ENCODE measurements at places on chromosomes 5 and 9.

- no peak for DNase-seq
Observed at GRCh38 chr5:137142764-137143605, 356.1 kb downstream of the SPOCK1 start.

GRCh38 chr9:82105729-82106128 is 117.2 kb downstream of the SPATA31D1 start:
- no peak for DNase-seq

GRCh38 chr5:113172231-113172826 is 195.7 kb downstream of the DCP2 start:
- no peak for DNase-seq

GRCh38 chr9:28668158-28668557 is 1094.9 kb upstream of the C9orf72 start:
- DNase-seq: no peak

GRCh38 chr5:174532455-174533453 is 191.6 kb upstream of the MSX2 start:
- peak; percentile 96 for DNase-seq

DNA sequence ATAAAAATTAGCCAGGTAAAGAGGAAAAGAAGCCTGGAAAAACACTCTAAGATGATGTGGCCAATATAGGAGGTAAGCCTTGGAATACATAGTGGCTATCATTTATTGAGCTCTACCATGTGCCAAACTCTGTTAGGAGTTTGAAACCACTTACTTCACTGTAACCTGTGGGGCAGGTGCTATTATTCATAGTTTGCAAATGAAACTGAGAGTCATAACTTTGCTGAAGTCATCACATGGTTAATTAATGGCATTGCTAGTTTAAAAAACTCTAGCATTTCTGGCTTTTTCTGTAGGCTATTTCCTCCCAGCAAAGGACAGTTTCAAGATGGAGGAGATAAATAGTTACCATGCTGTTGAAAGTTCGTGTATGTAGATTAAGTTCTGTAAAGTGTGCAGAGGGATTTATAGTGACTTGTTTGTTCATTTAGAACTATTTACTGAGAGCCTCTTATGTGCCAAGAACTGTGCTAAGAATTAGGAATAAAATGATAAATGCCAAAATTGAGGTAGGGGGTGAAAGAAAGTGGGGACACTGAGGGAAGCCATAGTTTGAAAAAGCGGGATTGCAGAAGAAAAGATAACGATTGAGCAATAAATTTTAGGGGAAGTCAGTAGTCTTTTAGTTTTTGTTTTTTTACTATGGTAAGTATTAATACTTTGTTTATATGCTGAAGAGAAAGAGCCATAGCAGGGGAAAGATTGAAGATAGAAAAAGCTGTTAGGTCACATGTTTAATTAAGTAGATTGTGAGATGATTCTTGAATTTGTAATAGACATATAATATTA is 57.2 kb downstream of the WDR70 start:
- DNase-seq: no peak

- DNase-seq: peak; percentile 15
Observed at GRCh38 chr5:163565931-163566608, 60.7 kb downstream of the MAT2B start.

DNA sequence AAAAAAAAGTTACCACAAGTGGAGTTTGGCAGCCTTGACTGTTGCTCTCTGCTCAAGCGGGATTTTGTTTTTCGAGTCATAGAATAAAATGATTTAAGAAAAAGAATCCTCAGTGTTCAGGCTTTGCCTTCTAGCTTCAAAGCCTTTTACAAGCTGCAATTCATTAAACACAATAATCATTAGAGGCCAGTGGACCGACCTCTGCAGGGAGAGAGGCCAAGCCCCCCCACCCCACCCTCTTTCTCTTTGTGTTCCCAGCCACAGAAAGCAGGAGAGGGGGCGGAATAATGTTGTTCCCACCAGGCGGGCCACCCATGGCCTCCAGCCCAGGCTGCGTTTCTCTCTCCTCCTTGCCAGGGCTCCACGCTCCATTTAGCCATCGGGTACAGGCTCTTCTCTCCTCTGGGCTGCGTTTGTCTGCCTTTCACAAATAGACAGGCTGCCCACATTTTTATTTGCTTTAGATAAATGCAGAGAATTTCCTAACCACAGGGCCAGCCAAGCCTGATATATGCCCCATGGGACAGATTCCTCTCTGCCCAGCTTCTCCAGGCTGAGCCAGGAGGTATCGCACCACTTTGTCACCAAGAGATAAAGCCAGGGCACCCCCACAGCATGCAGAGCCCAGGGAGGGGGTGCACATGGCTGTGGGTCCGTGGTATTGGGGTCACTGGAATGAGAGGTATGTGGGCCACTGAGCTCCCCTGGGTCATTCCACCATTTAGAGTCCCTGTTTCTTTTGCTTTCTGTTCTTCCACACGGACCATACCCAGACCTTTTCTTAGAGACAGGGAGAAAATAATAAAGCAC is 318.8 kb downstream of the PIK3R1 start:
- DNase-seq: peak; percentile 59

DNA sequence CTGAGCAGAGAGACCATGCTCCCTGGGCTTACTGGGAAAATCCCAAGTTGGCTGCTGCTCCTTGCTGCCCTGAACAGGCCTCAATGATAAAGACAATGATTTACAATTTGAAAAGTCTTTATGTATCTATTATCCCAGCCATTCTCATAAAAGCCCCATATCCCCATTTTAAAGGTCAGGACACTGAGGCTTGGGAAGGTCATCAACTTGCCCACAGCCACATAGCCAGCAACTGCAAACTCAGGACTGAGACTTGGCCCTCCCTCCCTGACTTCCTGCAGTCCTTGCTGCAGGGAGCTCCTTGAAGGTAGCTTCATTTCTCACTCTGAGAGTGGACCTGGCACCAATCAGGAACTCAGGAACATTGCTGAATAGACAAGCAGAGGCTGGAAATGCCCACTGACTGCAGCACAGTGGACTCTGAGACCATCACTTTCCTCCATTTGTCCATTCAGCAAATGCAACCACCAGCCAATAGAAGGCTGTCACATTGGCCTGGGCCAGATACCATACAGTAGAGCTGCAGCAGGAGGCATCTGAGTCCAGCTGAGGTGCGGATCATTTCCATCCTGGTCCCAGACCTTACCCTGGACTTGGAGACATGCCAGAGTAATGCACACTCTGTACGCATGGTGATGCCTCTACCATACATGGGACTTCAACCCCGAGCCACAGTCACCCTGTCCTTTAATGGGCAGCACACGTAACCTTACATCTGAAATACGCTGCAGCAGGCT is 18.3 kb downstream of the TNIP1 start:
- DNase-seq: no peak

DNA sequence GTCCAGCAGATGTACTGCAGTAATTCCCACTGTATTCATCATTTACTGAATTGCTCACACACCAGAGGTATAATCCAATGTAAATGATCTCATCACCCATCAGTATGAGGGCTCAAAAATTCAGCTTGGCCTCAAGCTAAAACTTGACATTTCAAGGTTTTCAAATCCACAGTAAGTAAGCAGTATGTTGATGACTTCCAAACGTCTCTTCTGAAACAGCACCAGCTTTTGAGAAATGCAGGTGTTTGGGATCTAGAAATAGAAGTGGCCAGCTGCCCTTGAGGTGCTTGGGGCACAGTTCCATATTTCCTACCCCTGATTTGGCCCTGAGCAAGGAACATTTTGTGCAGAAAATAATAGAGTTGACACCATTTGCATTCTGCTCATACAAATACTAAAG is 388.0 kb upstream of the TUSC1 start:
- DNase-seq: no peak

GRCh38 chr9:104765138-104765537 is 1.2 kb downstream of the NIPSNAP3B start:
- no peak for DNase-seq

DNA sequence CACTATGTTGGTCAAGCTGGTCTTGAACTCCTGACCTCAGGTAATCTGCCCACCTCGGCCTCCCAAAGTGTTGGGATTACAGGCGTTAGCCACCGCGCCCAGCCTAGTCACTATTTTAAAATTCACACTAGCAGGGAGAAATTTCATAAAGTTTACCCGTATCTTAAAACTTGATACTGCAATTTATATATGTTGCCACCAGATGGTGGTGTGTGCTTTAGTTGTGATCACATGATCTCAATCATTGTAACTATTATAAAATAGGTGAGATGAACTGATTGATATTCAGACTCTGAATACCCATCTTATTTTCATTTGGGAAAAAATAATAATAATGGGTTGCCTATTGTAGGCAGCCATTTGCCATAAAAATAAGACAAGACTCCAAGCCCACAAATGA is 1330.4 kb upstream of the WWC1 start:
- DNase-seq: peak; percentile 8

DNA sequence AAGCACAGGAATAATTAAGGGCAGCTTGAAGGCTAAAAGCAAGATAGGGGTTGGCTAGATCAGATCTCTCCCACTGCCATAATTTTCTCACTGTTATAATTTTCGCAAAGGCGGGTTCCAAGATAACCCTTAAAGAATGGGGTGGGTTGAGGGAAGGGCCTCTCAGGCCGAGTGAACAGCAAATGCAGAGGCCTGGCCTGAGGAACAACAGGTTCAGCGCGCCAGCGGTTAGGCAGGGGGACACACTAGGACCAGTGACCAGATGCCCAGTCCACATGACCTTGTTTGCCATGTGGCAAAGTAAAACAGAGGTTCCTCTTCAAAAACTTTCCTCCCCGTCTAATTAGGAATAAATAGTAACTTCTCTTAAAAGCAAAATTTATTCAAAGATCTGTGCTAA is 1.2 kb upstream of the PHAX start:
- DNase-seq: no peak

- no peak for DNase-seq
Observed at GRCh38 chr5:132407970-132408369, 38.5 kb downstream of the SLC22A5 start.

DNA sequence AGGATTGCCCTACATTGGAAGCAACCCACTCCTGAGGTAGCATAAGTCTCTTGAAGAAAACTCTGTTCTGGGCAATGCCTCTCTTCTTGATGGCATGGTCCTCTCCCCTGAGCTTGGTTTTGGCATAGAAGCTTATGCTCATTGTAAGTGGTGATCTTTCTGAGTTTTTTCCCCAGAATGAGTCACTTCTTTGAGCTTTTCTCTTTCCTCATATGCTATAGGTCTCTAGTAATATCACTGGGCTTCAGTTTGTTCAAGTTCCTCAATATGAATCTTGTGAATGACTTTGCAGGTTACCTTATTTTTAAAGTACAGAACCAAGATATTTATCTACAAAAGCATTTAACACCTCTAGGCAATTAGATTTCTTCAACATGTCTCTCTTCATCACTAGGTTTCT is 76.5 kb upstream of the ATG10 start:
- peak; percentile 87 for DNase-seq

DNA sequence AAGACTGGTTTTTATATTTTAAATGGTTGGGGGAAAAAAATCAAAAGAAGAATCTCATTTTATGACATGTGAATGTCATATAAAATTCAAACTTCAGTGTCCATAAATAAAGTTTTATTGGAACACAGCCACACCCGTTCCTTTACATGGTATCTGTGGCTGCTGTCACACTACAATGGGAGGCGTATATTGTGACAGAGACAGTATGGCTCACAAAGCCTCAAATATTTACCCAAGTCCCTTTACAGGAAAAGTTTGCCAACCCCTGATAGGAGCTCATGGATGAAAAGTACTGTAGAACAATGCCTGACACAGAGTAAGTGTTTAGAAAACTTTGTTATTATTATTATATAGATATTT is 5.2 kb upstream of the DUSP1 start:
- no peak for DNase-seq

GRCh38 chr5:39102684-39103155 is 28.5 kb upstream of the RICTOR start:
- no peak for DNase-seq

- peak; percentile 52 for DNase-seq
Observed at GRCh38 chr9:128026773-128027541, 40.2 kb downstream of the NAIF1 start.

GRCh38 chr5:102722931-102723330 is 32.2 kb upstream of the PAM start:
- DNase-seq: no peak

DNA sequence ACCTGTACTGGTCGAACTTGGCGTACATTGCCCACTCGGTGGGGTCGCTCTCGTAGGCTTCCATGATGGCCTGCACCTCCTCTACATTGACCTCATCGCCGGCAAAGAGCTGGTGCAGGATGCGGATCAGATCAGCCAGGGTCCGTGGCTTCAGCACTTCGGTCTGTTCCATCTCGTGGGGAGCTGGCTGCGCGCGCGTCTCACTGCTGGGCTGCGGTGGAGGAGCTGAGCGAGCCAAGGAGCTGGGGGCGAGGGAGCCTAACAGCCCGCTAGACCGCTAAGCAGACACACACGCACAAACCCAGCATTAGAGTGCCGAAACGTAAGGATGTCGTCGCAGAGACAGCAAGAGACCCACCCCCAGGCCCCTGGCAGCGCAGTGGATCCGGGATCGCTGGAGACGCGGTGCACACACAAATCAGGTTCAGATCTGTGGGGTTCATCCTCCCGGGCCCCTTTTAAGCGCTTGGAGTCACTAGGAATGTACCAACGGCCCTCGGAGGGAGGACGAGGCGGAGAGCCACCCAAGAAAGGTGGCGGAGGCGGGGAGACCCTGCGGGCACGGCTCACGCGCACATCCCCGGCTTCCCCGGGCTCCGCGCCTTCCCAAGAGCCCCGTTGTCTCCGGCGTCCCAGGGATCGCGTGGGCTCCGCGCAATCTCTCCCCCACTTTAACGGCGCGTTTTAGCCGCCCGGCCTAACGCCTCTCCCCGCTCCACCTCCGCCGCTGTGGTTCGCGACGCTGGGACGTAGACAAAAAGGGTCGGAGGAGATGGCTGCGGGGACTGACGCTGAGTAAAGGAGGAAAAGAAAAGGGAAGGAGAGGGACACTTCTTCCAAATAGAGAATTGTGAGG is at the start of gene CDO1:
TSS of gene CDO1 (minus strand) at position 434 of the 856 bp plus-strand sequence. CDS start at position 172, 262 bp downstream.
- DNase-seq: no peak

DNA sequence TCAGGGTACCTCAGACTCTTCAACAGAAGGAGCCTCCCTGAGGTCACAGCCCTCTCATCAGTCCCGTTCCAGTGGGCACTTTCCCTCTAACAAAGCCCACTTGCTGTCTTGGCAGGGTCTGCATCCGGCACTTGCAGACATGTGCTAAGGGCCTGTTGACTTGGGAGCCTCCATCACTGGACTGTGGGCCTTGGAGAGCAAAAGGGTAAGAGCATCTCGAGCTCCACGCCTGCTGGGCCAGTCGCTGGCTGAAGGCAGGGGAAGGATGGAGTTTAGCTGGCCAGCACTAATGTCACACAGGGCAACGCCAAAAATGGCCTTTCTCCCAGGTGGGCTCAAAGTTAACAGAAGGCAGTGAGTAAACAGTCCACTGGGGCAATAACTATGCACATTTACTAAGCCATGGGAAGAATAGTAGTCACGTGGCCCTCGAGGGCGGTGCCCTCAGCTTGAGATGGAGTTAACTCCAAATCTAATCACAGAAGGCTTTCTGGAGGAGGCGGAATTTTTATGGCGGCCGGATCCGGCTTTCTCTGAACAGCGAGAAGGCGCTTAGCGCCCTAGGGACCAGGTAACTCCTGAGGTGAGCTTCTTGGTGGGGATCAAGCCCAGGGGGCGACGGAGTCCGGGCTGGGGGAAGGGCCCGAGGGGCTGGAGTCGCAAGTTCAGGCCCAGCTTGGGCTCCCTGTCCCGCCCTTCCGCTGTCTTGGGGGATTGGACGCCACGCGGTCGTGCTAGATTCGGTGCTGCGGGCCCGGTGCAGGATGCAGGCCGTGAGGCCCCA is 2.0 kb upstream of the NSD1 start:
- DNase-seq: no peak
